Fibroblast of the aortic adventitia (primary cell): ENCODE measurements at places on chromosomes 2 and 18.

GRCh38 chr2:130791617-130791939, 36.2 kb downstream of the AMER3 start:
- no peak for DNase-seq

DNA sequence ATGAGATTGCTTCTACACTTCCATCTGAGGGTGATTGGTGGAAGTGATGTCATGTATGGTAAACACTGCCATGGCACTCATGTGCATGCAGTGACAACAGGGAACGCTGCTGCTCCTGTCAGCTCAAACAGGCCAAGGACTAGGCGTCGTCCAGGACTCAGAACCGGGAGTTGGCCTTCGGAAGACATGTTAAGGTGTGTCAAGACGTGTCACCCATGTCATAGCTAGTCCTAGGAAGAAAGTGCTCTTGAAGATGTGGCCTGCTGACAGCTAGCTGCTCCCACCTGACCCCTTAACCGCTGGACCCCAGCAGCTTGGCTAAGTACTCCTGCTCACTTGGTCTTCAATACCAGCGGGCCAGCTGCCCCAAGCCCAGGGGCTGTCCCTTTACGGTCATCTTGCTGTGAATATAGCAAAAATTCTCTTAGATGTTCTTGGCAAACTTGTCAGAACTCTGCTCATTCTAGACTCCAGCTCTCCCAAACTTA, 6.3 kb upstream of the NOSTRIN start:
- DNase-seq, result no peak

DNA sequence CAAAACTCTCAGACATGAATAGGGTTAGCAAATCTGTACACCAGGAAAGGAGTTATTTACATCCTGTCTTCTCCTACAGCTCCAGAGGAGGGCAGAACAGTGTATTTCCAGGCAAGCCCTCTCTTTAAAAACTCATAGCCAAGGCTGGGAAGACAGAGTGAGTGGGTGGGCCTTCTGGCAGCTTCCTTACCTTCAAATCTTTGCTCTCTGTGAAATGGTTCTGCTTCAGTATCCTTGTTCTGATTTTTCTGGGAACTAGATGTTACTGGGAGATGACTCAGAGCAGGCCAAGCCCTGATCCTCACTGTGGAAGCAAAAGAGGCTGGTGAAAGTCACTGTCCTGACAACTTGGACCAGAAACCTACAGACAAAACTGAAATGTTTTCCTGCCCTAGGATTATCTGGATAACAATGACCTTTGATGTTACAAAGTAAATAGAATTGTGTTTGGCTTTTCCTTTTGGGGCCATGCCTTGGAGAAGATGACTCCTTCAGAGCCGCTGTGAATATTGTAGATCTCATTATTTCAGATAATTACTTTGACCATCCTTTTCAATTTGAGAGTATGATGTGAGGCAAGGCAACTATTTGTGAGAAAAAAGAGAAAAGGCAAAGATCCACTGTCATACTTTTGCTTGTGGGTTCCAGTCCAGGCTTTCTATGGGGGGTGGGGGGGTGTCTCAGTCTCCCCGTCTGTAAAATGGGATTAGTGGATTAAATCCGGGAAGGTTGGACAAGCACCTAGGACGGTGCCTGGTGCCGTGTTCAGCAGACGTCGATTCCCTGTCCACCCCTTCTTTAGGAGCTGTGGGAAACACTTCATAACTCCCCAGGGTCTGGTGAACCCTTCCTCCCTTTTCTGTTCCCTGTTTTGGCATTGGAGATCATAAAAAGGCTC, 644 bp upstream of the QPCT start:
- DNase-seq, result peak; percentile 62

DNA sequence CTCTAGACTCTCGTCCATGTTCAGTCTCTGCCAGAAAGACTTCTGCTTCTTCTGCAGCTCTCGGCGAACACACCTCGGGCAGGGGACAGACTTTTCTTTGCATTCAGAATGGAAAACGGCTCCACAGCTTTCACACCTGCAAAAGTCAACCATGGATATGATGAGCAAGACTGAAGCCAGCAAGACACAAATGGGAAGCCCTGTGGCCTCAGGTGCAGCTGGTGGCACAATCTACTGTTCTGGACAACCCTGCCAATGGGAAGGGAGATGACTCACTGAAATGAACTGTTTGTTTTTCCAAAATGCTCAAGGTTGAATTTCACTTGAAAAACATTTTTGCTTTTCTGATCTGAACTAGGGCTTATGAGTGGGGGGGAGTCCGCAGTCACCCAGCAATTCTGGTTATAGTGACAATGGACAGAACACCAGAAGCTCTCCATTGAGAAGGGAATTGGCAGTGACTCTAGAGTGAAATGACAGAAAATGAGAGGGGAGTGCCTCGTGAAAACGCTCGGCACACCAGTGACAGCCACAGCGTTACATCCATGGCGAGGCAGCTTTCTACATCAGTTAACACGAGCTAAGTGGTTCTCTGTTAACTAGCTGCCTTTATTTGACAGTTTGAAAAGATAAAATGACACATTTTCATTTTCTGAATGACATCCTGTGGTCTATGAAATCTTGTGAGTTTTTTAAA, 58.8 kb upstream of the FZD5 start:
- DNase-seq, result no peak

GRCh38 chr2:96463119-96463518, 42.0 kb downstream of the NEURL3 start:
- DNase-seq, result no peak

DNA sequence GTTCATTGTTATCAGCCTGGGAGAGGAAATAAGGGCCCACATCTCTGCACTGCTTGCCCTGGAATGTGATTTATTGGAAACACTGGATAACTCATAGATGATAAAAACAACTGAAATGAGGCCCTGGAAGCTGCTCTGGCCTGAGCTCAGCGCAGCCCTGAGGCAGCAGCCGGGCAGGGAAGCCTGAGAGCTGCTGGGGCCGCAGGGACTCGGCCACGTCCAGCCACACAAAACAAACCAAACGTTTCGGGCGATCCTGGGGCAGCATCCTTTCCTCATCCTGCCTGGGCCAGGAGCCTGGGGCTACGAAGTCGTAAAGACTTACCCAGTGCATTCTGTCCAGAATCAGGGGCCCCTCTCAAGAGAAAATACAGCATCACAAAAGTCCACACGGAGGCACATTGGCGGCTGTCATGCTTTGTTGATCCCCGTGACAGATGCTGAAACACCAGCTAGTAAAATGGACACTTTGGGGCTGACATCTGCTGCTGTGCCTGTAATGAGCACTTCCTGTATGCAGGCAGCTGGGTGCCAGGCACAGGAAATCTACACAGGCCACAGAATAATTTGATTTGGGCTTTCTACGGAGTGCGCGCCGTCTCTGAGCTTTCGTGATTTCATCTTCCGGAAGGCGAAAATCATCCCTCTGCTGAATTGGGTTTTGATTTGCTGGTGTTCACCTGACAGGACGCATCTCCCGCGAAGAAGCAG, 250.6 kb downstream of the EIPR1 start:
- DNase-seq, result peak; percentile 16

DNA sequence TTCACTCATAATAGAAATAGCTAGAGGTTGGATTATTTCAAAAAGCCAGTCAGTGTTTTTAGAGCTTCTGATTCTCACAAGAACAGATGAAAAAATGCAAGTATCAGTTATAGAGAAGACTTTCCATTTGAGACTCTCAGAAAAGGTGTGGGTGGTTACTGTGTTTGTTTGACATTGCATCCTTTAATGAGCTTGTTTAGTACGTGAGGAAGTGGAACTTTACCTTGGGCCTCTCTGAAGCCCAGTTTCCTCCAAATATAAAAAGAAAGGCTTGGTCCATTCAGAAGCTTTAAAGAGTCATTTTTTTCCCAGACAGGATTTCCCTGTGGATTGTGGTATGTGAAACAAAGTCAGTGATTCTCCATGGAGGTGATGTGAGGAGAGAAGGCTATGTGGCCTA, 89.9 kb upstream of the RANBP2 start:
- DNase-seq, result no peak

DNA sequence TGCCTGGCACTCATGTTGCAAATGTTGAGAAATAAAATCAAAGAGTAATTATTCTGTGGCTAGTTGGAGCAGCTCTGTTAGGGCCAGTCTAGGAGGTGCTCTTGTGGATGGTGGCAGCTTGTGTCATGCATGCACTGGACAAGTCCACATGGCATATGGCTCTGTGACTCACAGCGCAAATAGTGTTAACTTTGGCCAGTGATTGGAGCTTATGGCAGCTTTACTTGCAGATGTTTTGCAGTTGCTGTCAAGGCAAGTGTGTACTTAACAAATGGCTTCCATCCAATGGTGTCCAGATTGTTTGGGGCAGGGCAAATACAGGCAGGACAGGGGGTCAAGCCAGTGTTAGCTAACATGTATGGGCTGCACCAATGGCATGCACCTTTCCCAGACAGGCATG, 26.1 kb upstream of the TMX3 start:
- DNase-seq, result no peak

- peak; percentile 68 for DNase-seq
Measured at GRCh38 chr2:54634564-54635511, 88.6 kb upstream of the EML6 start.

- DNase-seq, result no peak
Measured at GRCh38 chr2:65144571-65144970, 14.7 kb upstream of the RAB1A start.

DNA sequence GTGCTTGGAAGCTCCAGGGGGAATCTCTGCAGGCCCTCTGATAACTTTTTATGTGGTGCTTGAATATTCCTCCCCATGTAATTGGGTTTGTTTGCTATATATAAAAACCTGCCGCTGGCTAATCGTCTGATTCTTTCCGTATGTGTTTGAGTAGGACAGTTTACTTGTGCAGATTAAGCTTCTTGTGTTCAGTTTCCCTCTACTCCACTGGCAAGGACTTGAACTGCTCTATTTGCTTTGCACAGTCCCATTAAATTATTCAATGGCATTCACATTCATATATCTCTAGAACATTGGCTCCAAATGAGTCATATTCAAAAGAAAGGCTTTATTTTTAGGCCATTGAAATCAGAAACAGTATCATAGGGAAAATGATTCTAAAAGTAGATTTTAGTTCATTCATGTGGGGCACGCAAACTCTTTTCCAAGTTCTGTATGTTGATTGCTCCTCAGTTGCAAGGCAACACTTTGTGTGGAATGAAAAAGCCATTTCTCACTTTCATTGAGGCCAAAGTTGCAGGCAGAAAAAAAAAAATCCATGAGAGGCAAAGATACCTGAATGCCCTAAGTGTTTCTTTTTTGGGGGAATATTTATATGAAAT, 1682.3 kb upstream of the PIK3C3 start:
- no peak for DNase-seq
